Central memory CD8-positive, alpha-beta T cell (primary cell): ENCODE measurements at places on chromosomes 12 and 14.

- DNase-seq: no peak
These were observed 161.1 kb downstream of the TRHDE start for GRCh38 chr12:72433298-72433697.

DNA sequence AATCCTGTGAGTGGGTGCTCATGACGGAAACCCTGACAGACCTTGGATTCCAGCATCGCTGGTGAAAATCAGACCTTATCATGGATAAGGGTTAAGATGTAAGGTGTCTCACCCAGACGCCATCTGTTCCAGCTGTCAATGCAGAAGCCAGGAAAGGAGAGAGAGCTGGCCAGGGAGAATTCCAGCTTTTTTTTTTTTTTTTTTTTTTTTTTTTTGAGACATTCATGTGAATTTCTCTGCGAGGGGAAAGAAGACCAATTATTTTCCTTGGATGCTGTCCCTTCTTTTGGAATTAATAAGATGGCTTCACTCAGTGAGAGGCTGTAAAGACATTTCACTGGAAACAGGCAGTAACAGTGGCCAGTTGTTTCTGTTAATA lies 1.8 kb downstream of the TRAF3 start:
- DNase-seq: no peak

GRCh38 chr12:129779989-129780388 lies 123.8 kb downstream of the TMEM132D start:
- no peak for DNase-seq

GRCh38 chr14:95460647-95461478 lies 55.6 kb downstream of the SYNE3 start:
- DNase-seq: no peak

DNA sequence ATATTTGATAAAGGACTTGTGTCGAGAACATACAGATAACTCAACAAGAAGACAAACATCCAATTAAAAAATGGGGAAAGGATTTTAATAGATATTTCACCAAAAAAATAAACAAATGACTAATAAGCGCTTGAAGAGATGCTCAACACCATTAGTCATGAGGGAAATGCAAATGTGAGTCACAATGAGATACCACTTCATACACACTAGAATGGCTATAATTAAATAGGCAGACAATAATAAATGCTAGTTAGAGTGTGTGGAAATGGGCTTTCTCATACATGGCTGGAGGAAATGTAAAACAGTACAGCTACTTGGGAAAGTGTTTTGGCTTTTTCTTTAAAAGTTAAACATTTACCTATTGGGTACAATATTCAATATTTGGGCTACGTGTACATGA lies 34.8 kb downstream of the DLK1 start:
- DNase-seq: no peak

DNA sequence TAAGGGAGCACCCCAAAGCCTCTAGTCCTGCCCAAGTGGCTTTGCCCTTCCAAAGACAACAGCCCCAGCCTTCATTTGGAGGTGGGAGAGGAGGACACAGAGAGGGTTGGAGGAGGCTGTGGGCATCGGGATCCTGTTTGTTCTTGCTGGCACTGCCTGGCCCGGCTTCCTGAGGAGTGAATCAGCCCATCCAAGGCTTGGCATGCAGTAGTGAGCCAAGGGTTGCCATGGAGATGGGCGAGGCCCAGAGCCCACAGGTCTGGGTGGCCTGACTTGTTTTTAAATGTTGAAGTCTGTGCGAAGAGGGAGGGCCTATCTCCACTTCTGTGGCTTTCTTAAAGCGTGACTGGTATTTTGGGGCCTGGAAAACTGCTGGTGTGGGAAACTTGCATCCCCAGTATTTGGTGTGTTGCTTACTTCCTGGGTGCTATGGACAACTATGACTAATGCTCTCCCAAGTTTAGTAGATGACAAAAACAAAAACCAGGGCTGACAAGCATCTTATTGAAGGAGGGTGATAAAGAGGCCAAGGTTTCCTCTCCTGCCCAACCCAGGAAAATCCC lies 15.8 kb downstream of the CD9 start:
- DNase-seq: no peak

DNA sequence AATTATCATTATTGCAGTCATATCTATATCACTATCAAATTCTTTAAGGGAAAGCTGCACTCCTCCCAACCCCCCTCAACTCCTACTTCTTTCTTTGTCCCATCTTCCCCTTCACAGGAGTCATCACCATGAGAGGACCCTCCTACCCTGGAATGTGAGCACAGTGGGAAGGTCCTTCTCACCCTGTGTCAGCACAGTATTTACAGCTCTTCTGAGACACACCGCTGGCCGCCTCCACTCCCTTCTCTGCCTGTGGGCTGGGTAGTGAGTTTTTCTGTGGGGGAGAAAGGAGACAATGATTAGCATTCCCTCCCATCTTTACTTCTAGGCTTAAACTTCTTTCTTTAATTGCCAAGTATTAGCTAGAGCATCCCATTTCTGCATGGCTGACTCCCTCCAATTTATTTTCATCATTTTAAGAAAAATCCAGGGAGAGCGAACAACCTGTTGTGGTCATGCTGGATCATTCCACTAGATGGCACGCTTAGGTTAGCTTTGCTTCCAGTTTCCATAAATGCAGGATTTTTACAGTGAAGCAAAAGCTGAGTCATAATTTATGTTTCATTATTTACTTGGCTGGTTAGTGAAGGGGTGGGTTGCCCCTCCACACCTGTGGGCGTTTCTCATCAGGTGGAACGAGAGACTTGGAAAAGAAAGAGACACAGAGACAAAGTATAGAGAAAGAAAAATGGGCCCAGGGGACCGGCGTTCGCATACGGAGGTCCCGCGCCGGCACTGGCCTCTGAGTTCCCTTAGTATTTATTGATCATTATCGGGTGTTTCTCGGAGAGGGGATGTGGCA lies 188.5 kb downstream of the ALX1 start:
- DNase-seq: no peak

- no peak for DNase-seq
These were observed 296.2 kb downstream of the GPHN start for GRCh38 chr14:66804141-66804540.

DNA sequence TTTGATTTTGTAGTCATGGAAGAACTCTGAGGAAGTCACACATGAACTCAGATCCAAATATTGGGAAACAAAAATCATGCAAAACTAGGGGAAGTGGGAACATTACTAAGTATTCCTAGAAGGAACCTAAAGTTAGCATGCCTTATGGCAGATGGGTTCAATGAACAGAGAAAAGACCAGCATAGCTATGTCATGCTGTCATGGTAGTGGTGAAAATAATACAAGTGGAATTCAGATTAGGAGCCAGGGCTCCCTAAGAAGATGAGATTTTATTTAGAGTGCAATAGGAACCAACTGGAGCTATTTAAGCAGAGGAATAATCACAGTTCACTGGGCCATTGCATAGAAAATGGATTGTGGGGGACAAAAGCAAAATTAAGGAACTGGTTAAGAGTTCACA lies 134.0 kb downstream of the DIO2 start:
- no peak for DNase-seq

GRCh38 chr12:54215989-54216796 lies 27.4 kb upstream of the SMUG1 start:
- no peak for DNase-seq

DNA sequence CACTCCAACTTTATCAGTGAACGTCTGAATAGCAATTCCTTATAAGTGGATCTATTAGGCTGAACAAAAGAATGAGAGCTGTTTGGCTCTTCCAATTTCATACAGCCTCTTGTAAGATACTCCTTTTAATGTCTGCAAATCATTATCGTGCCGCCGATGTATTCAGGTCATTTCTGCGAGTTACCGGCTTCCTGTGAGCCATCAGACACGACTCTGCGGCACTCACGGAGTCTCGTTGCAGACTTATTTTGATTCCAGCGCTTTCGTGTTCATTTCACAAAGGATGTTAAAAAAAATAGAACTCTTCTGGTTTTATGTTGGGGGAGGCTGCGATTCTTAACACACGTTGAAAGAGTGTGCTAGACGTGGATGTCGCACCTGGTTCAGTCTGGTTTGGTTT lies 106.6 kb downstream of the GLT1D1 start:
- no peak for DNase-seq

- no peak for DNase-seq
These were observed 7.2 kb upstream of the TPI1 start for GRCh38 chr12:6860116-6860515.

DNA sequence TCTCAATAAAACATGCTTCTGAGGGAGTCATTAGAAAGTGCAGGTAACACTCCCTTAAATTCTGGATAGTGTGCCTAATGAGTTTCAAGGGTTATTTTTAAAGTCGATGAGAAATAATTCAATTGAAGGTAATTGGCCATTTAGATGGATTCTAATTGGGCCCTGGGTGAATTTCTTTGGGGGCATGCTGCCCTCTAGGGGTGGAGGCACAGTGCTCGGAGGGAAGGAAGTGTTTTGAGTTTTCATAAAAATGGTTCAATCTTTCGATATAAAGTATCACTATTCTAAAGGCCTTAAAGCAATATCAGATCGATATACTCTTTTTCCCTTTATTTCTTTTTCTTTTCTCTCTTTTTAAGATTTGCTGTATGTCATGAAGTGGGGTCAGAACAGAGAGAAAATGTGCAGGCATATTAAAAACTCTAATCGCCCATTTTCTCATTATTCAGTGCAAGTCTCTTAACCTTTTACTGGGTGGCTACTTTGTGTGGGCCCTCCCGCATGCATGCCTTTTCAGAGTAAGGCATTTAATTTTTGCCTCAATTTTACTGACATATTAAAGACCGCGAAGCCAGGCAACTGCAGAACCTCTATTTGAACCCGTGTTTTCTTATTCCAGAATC lies 25.5 kb downstream of the NKX2-8 start:
- no peak for DNase-seq

GRCh38 chr14:86491743-86492142 lies 961.8 kb downstream of the FLRT2 start:
- no peak for DNase-seq

DNA sequence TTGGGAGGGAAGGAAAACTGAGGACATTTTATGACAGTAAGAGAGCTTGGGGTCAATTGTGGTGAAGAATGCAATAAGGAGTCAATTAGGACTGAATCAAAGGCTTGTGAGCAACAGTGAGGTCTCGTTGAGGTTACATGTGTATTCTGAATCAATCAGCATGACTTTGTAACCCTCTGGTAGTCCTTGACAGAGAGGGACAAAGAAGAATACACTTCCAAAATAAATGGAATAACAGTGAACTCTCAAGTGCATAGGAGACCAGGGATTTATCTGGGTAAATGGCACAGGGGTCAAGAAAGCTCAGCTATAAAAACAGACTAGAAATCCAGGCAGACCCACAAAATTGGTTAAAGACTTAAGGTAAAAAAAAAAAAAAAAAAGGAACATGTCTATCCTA lies 85.1 kb upstream of the NAV3 start:
- no peak for DNase-seq

- DNase-seq: no peak
These were observed 309.4 kb downstream of the BTG1 start for GRCh38 chr12:91836264-91836663.

DNA sequence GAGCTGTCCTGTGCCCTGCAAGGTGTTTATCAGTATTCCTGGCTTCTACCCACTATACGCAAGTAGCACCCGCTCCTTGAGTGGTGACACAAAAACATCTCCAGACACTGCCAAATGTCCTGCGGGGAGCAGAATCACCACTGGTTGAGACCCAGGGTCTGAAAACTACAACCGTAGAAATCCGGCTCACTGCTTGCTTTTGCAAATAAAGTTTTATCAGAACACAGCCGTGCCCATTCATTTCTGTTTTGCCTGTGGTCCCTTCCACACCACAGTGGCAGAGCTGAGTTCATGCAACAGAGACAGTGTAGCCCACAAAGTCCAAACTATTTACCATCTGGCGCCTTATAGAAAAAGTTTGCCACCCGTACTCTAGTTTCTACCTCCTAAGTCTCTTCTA lies 125.7 kb upstream of the DIO3 start:
- DNase-seq: no peak

DNA sequence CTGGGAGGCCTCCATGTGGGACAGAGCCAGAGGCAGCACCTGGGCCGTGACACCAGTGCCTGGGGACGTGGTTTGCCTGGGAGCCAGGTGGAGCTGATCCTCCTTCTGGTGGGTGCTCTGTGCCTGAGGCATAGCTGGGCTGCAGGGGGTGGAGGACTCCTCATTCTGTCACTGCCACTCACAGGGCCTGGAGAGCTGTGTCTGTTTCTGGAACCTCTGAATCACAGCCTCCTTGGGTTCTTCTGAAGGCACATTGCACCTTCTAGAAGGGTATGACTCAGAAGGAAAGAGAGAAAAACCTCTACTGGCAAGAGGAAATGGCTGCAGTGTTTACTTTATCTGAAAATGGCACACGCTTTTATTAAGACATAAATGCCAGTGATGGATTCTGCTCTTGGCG lies 659.8 kb downstream of the VRK1 start:
- peak; percentile 22 for DNase-seq

DNA sequence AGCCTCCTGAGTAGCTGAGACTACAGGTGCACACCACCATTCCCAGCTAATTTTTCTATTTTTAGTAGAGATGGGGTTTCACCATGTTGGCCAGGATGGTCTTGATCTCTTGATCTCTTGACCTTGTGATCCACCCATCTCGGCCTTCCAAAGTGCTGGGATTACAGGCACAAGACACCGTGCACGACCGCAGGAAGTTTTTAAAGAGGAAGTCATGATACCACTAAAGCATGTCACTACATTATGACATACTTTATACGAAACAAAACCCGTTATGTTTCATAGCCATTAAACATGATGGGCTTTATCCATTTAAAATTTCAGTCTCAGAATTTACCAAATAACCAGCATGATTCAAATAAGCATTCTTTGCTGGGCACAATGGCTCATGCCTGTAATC lies 83.8 kb upstream of the DUSP6 start:
- DNase-seq: no peak

DNA sequence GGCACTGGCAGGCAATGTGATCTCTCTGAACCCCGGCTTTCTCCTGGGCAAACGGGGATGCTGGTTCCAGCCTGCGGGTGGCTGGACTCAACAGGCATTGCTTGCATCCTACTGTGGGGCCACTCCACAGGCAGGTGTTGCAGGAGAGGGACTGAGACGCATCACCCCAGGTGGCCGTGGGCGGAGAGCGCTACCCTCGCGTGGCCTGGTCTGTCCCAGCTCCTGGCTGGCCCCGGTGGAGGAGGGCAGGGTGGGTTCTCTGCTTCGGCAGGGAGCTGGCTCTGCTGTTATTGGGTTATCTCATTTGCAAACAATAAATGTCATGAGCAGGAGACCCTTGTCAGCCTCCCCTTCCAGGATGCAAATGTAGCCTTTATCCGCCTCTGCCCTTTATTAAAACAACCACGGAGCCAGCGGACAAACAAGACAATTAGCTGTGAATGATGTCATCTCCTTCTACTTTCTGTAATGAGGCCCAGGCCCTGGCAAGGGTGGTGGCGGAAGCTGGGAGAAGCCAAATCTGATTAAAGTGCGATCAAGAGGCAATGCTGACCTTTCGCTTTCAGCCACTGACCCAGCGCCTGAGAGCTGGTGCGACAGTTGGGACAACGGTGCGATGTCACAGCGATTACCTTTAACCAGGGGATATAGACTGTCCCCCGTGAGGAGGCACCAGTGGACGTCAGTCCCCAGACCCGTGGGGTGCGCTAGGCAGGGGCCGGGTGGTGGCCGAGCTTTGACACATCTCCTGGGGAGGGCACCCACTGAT lies 161.8 kb downstream of the KIF26A start:
- DNase-seq: no peak

- no peak for DNase-seq
These were observed 323.4 kb upstream of the SFSWAP start for GRCh38 chr12:131387281-131388163.

- DNase-seq: no peak
These were observed 596.9 kb downstream of the TRHDE start for GRCh38 chr12:72869024-72869423.
